Activated T-cell treated with anti-CD3 and anti-CD28 coated beads for 24 hours (primary cell): ENCODE measurements at places on chromosomes 6 and 20.

DNA sequence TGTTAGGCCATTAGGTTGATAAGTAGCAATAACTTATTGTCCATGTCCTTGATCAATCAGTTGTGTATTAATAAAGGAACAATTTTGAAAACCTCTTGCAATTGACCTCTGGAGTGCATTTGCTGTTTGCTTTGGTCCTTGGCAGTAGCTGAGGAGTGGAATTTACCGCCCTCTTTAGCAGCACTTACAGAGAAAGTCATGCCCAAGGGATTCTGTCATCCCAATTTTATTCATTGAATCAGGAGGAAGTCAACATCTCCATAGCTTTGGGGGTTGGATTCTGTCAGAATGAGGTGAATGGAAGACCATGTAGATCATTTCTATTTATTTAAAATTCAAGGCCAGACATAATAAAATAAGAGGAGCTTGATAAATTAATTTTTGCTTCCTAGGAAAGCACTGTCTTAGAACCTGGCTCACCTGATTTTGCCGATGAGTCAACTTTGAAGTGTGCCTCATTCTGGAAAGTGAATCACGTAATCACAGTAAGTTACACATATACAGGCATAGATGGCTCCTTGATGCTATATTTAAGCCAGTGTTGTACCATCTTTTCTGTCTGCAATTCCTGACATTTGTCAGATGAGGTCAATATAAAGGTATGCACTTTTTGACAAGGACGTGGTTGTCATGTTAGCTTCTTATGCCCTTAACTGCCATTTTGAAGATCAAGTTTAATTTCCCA, 128.7 kb upstream of the MLIP start:
- DNase-seq, result no peak

DNA sequence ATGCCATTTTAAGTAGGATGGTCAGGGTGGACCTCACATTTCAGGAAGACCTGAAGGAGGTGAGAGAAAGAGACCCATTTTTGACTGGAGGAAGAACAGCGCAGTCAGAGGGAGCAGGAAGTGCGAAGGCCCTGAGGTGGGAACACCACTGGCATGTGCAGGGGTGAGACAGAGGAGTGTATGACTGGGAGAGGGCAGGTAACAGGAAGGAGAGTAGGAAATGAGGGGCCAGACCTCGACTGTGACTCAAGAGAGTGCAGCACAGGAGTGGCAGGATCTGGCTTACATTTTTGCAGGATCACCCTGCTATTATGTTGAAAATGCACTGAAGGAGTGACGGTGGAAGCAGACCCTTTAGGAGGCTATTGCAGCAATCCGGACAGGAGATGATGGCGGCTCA, 117.7 kb upstream of the CDYL start:
- DNase-seq, result no peak

DNA sequence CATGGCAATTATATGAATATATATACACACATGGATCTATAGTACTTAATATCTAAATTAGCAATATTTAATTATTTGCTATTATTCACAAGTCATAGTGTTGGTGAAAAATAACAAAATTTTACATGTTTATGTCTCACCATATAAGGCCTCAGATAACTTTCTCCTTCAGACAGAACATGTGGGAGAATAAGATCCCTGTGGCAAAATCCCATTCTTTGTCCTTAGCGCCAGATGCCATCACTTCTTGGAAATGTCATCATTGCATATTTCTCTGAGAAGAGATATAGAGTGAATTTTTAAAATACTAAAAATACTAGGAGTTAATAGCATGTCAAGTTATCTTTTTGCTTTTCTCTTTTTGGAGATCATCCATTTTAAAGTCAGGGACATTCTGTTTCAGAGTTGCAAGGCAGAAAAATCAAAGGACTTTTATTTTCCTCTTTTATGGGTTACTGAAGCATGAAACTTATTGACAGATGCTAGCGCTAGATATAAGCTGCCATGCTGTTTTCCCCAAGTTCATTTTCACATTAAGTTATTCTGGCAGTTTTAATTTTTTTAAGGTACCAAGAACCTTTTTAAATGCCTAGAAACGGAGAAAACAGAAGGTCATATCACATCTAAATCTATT, 30.4 kb upstream of the STXBP5 start:
- no peak for DNase-seq

GRCh38 chr20:51540580-51540979, 1.9 kb downstream of the NFATC2 start:
- DNase-seq, result no peak

DNA sequence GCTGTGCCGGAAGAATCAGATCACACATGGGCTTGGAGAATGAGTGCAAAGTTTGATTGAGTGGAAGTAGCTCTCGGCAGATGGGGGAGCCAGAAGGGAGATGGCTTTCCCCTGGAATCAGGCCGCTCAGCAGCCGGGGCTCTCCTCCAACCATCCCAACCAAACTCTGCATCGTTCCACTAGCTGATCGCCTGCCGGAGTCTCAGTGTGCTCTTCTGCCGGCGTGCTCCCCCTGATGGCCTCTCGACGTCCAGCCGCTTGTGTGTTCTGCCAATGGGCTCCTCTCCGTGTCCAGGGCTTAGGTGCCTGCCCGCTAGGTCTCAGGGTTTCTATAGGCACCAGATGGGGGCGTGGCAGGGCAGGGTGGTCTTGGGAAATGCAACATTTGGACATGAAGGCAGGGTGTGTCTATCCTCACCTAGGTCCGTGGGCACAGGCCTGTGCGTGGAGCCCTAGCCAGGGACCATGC, 4.9 kb upstream of the BIRC7 start:
- no peak for DNase-seq

DNA sequence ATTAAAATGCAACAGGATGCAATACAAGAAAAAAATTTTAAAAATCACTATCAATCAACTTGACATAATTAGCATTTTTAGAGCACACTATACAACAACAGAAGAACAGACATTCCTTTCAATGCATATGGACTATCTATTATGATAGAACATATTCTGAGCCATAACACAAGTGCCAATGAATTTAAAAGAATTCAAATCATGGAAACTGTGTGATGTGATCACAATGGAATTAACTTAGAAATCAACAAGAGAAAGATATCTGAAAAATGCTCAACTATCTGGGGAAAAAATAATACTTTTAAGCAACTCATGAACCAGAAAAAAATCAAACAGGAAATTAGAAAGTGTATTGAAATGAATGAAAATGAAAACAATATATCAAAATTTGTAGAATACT, 106.3 kb downstream of the ADTRP start:
- no peak for DNase-seq

DNA sequence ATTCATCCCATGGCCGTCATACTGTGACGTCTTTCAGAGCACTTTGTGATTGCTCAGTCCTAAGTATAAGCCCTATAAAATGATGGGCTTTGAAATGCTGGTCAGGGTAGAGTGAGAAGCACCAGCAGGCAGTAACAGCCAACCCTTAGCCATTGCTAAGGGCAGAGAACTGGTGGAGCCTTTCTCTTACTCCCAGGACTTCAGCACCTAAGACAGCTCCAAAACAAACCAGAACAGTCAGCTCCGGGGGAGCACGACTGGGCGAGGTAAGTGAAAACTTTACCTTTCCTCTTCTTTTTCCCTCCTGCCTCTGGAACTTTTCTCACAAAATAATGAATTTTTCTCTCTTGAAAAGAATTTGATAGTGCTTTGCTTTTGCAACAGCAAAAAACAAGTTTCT, at the start of gene VIP:
Gene VIP (plus strand): TSS at position 104 of the 400 bp plus-strand sequence. CDS start 1,381 bp downstream, outside the sequence.
- no peak for DNase-seq

- no peak for DNase-seq
Observed at GRCh38 chr6:87747646-87748045, 45.6 kb upstream of the AKIRIN2 start.

DNA sequence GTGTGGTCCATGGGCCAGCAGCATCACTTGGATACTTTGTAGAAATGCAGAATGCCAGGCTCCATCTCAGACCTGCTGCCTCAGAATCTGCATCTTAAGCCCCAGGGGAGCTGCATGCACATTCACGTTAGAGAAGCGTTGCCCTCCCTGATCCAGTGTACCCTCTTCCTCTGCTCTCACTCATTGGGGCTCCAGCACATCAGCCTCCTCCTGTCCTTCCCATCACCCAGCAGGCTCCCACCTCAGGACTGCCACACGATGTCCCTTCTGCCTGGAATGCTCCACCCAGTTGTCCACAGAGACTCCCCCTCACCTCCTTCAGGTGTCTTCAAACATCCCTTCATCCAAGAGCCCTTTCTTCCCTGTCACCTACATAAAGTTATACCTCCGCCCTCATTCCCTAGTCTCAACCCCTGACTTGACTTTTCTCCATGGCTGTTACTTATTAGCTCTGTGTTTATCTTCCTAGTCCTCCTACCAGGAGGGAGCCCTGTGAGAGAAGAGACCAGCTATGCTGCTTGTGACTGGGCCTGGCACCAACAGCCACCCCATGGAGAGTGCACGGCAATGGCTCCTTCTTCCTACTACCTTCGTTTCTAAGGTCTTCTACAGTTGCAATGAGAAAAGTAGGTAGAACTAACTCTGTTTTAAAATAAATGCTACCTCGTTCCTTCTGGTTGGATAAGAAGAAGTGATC, 3.3 kb upstream of the ACSS1 start:
- DNase-seq, result no peak

DNA sequence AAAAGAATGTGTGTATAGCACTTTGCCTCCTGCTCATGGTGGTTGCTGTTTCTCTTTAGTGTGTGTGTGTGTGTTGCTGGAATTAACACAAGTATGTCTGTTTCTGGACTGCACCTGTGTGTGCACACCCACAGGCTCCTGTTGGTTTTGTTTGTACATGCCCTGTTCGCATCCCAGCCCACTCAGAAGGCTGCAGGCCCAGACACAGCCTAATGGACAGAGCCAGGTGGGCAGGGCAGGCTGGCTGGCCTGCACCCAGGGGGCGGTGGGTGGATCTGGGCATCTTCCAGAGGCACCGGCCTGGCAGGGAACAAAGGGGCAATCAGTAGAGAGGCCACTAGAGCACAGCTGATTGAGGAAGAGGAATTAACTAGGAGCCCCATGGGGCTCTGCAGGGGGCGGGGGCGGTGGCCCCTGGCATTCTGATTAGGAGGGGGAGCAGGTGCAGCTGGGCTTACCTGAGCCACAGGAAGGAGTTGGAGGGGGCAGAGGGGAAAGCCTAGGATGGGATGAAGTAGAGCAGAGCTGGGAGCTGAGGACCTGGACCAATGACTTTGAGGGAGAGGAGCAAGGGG, 21.9 kb downstream of the CD40 start:
- DNase-seq, result no peak

DNA sequence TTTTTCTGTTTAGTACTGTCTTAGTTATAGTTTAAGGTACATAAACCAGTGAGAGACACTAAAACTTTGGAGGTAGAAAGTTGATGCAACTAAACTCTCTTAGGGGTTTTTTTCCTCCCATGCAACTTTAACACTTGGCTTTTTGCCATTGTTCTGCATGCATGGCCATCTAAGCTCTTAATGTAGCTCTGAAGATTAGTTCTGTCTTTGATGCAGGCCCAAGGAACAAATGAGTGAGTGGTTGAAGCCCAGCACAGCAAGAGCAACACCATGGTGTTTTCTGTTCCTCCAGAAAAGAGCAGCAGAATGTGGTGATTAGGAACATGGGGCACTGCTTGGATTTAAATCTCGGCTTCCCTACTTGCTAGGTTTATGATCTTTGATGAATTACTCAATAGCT, 89.3 kb downstream of the L3MBTL3 start:
- DNase-seq, result no peak

- DNase-seq, result no peak
Observed at GRCh38 chr20:15380770-15381169, 1043.4 kb upstream of the FLRT3 start.

DNA sequence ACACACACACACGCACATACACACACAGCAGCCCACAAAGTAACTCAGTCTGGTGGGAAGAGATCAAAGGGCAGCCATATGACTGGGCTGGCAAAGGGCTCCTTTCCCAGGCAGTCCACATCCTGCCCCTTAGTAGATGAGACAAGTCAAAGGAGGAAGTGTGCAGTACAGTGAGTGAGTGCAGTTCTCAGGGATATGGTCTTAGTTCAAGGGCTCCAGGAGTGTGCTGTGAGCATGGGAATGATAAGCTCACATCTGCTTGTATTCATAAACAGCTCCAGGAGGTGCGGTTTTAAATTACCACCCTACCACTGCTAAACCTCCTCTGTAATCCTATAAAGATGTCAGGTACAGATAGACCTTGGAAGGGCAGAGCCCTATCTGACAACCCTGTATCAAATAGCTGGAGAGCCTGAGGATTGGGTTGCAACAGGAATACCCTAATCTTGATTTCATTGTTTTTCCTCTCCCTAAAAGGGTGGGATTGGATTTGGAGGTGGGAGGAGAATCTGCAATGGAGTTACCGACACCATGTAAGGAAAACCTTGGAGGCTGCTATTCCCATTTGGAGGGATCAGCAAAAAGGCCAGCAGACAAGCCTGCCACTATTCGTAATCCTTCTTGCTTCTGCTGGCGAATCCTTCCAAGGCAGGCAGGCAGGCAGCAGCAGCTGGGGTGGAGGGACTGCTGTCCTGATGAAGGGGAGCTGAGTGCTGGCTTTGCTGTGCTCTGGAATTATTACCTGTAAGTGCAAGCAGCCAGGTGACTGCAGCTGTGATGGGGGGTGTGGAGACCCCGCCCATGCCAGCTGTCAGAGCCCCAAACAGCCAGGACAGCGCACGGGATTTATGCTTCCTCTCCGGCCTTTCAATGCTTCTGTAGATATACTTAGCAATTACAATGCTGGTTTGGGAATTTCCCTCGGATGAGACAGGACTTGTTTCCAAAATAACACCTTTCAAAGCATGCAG, 342.7 kb downstream of the PRL start:
- no peak for DNase-seq

GRCh38 chr6:14665827-14666724, 548.5 kb downstream of the CD83 start:
- peak; percentile 23 for DNase-seq

- DNase-seq, result no peak
Observed at GRCh38 chr6:2274981-2275891, 29.8 kb upstream of the GMDS start.

GRCh38 chr6:157760589-157761330, 62.3 kb upstream of the SNX9 start:
- no peak for DNase-seq

DNA sequence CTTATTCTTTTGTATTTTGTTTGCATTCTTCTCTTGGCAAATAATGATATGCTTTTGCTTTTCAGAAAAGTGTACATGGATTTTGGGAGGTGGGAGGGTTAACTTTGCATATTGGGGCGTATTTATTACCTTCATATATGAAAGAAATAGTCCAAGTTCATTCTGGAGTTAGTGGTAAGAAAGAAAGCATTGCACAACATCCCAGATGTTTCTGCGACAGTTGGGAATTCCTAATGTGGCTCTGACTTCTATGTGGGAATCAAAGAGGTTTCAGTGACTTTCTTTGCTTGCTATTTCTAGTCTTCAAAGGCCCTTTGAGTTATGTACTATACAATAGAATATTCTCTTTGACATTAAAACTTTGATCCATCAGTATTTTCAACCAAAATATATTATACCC, 78.1 kb downstream of the MMUT start:
- no peak for DNase-seq

- no peak for DNase-seq
Observed at GRCh38 chr20:34105978-34106675, 5.9 kb downstream of the EIF2S2 start.

- no peak for DNase-seq
Observed at GRCh38 chr6:133888929-133889556, at the start of gene TCF21. Gene TCF21 (plus strand): TSS chr6:133889113. CDS start chr6:133889398, 285 bp downstream.

GRCh38 chr6:140987364-140988155, 1145.2 kb upstream of the GJE1 start:
- DNase-seq, result no peak
